SHP77 (cell line): ENCODE measurements at places on chromosomes 6 and 20.

DNA sequence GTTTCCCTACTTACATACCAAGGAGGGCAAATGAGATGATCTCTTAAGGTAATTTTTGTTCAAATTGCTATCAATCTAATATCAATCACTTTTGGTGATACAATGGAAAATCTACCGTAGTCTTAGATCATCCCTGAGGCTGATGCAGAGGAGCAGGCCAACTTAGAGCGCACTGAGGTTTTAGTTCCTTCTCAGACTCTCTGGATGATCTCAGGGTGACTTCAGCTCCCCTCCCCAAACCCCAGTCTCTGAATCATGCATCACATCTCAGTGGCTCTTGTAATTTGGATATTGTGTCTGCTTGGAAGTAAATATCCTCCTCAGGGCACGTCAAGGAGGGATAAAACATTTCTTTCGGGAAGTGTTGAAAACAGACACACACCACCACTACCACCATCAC lies 5.9 kb downstream of the TUBB2B start:
- no peak for DNase-seq

DNA sequence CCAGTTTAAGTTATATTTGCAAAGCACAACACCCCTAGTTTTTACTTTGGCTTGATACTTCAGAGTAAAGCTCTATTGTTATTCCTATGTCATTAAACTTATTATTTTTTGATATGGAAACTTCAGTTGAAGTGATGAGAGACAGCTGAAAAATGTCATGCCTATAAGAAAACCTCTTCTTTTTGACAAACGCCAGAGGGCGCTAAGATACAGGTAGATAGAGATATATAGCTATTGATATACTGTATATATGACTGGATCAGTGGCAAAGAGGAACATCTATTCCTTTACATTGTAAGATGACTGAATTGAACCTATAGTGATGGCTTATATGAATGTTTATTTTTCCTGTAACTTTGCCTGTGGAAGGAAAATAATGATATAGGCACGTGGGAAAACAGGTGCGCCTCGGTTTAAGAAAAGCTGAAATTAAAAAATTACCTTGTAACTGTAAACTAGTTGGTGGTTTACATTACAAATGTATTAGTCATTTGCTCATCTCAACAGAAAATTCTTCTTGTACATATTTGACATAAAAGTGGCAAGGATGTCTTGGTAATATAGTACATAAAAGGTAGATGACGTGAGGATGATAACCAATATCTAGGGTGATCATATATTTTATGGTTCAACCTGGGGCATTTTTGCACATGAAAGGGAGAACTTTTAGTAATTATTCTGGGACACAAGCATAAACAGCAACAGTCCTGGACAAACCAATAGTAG lies 74.1 kb downstream of the LAMA4 start:
- peak; percentile 79 for DNase-seq

DNA sequence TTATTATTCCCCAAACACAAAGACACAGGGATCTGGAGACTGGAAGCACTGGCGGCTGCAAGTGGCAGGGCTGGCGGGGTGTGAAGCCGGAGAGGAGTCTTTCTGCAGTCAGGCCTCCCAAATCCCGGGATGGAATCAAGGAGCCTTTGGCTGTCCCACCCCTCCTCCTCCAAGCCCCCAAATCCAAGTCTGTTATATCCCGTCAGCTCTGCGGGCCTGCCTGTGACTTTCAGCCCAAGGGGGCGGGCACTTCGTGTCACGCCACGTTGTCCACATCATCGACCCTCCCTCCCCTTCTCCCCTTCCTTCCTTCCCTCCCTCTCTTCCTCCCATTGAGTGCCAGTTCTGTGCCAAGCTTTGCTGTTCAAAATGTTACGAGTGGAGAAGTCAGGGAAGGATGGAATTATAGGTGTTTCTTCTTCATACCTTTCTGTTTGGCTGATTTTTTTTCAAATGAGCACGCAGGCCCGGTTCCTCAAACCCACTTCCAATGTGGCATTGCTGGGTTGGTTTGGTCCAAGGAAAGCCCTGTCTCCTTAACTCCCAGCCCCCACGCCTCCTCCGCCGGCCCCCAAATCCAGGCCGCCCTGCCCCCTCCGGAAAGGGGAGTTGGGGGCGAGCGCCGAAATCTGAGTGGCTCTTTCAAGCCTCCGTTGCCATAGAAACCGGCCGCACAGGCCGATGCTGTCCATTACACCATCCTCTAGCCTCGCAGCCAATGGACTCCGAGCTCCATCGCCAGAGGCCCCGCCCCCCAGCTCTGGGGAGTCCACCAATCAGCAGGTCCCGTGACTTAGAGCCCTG lies 12.7 kb downstream of the ZCCHC3 start:
- DNase-seq: peak; percentile 100

GRCh38 chr6:134810402-134810801 lies 139.5 kb downstream of the ALDH8A1 start:
- no peak for DNase-seq
